ENCODE measurements at places on chromosomes 5 and 9.

DNA sequence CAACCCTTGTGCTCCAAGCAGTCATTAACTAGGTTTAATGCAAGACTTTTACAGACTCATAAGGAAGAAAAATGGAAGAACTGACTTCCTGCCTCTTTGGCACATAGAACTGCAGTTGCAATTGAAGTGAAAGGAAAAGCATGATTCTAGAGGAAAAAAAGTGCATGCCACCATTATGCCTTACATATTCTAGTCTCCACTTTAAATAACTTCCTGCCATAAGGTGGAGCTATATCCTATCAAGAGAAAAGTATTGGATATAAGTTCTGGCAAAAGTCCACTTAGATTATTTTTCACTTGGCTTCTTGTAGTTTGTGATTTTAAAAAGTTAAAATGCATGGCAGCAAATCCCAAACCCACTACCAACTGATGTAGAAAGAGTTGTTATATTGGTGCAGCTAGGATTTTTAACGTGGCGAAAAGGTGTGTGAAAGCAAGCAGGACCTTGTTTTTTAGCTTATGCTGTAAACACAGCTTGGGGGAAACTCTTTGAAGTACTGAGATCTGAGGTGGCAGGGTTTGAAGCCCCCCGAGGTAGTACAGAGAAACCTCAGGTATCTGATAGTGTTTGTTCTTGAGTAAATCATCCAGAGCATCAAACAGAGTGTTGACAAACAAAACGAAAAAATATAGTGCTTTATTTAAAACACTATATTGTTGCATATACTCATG is 117.9 kb downstream of the ANXA1 start:
- DNase-seq = peak; percentile 3

- DNase-seq = no peak
Measured at GRCh38 chr5:163165277-163165676, 272.1 kb upstream of the CCNG1 start.

DNA sequence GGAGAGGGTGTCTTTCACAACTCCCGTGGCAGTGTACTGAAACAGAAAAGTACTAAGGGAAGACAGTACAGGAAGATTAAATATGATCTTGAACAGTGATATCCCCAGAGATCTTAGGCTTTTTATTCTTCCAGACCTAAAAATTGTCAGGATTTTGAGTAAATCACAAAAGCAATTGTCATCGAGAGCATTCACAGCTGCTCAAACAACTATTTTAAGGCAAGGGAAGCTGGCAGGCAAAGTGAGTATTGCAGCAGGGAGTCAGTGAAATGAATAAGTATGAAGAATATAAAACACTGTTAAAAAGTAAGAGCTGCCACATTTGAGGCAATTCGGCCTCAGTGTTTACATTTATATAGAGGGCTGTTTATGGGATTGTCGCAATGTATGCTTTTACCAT is 479.0 kb downstream of the CAAP1 start:
- no peak for DNase-seq

DNA sequence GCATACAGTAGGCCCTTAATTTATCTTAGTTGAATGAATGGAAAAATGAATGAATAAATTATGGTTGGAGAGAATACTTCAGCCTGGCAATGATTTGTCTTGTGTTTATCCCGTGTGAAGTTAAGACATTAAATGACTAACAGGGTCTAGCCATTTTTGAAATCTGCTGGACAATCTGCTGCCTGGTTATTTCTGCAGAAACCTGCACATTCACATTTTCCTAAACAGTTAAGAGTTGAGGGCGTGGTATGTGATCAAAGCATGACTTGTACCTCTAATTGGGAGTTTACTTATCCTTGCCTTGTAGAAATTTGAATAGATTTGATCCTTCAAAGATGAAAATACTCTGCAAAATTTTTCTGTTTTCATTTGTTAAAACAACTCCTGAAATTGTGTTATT is 34.6 kb upstream of the NDFIP1 start:
- DNase-seq = no peak

DNA sequence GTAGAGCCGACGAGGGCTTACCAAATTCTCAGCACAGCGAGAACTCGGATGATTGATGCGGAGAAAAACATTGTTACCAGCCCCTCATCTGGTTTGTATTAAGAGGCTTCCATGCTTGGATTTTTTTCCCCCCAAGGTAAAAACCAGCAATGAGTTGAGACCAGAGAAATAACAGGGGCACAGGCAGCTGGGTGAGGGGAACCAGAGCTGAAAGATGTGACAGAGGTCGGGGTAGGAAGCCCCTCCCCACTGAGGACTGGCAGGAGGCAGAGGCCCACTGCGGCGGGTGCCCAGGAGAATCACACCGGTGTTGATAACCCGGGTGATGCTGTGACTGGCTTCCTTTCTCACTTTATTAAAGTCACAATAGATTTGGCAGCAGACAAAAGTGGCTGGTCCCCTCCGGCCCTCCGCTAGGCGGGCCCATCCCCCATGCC is 116.5 kb upstream of the PHYKPL start:
- DNase-seq = no peak

DNA sequence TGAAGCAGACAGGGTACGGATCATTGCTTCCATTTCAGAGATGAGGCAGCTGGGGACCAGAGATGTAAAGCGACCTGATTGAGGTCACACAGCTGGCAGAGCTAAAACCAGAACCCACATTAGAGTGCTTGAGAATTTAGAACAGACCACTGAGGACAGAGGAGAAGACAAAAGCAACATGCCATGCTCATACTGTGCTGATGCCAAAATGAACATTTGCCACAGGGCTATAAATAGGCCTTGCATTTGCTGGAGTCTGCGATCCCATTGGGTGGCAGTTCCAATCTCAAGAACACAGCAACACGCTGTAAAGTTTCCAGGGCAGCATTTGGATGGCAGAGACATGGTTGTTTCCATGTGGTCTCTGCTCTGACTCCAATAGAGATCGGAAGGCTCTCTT is 222.4 kb upstream of the TBC1D2 start:
- no peak for DNase-seq

DNA sequence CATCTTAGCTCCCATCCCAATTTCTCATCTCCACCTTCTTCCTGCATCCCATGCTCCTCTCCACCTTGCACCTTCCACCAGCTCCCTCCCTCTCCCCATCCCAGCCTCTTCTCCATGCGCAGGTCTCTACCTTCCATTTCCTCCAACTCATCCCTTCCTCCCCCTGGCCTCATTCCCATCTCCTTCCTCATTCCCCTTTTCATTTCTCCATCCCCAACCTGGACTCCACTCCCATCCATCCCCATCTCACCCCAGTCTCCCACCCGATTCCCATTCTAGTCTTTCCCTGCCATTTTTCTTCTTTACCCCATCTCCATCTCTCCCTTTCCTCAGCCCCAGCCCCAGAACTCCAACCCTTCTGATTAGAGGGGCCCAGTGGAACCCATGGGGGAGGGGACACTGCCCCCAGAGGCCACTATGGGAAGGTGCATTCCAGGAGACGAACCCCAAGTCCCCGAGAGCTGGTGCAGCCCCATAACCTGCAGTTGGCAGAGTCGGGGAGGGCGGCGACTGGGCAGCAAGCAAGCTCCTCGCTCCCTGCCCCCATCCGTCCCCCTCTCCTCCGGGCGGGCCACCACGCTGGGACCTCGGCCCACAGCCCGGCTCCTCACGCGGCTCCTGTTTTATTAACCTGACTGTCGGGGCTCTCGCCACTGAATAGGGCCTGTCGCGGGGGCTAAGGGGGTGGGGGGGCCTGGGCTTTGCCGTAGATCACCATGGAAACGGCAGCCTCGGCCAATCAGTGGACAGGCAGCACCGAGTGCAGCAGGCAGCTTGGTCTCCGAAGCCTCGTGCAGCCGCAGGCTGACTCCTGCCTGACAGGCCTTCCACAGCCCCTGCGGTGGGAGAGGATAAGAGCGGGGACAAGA is 66.7 kb downstream of the PCDH1 start:
- peak; percentile 55 for DNase-seq

- DNase-seq = peak; percentile 51
Measured at GRCh38 chr9:120985819-120986222, 59.2 kb upstream of the TRAF1 start.

- DNase-seq = no peak
Measured at GRCh38 chr5:135885031-135885430, 10.6 kb downstream of the IL9 start.

- no peak for DNase-seq
Measured at GRCh38 chr5:13350767-13351166, 593.7 kb downstream of the DNAH5 start.

DNA sequence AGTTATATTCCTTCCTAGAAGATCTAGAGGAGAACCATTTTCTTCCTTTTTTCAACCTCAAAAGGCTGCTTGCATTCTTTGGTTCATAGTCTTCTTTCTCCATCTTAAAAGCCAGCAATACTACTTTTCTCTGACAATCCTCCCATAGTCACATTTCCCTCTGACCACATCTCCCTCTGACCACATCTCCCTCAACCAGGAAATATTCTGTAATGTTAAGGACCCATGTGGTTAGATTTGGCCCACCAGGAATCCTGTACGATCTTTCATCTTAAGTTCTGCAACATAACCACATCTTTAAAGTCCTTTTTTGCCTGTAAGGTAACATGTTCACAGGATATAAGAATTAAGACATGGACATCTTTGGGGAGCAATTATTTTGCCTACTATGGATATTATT is 179.4 kb upstream of the SPEF2 start:
- DNase-seq = no peak

GRCh38 chr9:133527444-133527920 is 2.7 kb upstream of the MYMK start:
- DNase-seq = no peak

DNA sequence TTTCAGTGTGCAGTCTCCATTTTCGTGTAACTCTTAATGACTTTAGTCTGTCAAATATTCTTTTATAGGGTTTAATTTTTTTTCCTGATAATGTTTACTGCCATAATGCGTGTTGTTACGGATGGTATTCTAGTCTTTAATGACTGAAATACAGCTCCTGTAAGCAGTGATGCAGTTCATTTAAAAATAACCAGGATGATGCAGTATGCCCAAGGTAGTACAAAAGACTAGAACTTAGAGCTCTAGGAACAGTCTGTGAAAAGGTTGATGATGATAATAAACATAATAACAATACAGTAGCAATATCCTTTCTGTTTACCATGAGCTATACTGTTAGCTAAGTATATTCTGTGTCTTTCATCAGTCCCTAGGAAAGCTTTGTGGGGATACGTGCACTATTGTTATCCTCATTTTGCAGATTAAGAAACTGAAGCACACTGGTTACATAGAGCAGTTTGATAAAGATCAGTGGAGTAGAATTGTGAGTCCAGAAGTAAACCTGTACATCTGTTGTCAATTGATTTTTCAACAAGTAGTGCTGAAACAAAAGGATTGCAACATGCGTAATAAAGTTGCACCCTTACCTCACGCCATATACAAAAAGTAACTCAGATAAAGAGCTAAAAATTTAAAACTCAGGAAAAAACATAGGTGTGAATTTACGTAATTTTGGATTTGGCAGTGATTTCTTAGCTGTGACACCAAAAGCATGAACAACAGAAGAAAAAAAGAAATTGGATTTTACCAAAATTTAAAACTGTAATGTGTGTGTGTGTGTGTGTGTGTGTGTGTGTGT is 64.5 kb downstream of the MTREX start:
- no peak for DNase-seq

DNA sequence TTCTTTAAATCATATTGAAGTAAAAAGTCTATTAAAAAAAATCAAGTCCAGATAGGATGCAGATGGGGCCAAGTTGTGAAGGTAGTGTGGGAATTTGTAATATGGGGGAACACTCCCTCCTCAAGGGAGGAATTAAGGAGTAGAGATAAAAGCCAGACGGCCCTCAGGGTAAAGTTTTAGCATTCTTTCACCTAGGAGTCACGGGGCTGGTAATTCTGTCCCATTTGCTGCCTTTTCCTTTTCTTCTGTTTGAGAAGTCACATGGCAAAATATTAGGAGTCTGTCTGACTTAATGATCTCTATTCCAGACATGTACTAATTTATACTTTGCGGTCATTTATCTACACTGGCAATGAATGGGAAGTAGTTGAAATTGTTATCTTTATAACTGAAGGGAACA is 61.9 kb downstream of the SNX24 start:
- DNase-seq = no peak

GRCh38 chr9:130668659-130669058 is 4.3 kb downstream of the PRDM12 start:
- DNase-seq = no peak

- no peak for DNase-seq
Measured at GRCh38 chr5:31359839-31360238, 166.4 kb downstream of the CDH6 start.

- no peak for DNase-seq
Measured at GRCh38 chr9:125617087-125617486, 89.9 kb downstream of the MAPKAP1 start.

GRCh38 chr9:89799221-89799620 is 194.4 kb downstream of the GADD45G start:
- DNase-seq = no peak

DNA sequence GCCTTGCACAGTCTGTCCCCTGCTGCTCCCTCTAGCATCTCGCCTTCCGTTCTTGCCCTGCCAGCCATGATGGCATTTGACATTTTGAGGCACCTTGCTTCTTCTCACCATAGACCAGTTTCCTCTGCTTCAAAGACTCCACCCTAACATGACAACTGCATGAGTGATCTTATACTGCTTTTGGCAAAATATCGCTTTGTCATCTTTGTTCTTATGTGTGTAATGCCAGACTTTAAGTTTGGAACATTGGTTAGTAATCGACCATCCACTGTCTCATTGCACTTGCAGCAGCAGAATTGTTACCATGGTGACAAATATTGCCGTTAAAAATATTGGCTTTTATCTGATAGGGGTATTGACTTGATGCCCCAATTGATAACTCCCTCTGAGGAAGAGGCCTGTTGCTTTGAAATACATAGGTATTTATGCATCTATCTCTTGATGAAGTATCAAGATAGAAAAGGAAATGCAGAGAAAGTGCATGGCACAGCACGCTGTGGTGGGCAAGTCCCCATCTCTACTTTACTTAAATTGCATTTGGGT is 6.8 kb downstream of the GARIN3 start:
- DNase-seq = no peak

GRCh38 chr9:106531491-106531890 is 331.5 kb upstream of the ZNF462 start:
- no peak for DNase-seq

DNA sequence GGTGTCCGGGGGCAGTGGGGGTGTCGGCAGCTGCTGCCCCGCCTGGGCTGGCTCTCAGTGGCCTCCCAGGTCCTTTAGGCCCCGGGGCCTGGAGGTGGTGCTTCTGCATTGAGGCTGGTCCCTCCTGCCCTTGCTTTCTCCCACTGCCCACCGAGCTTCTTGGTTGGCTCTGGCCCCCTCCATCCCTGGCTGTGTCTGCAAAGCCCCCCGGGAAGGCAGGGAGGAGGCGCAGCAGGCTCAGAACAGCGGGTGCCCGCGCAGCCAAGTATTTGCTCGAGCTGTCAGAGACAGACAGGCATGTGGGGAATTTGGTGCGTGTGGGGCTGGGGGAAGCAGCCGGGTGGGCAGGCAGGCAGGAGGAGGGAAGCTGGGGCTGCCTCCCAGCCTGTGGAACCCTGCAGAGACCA is 11.5 kb downstream of the CXXC5 start:
- no peak for DNase-seq

GRCh38 chr5:18805376-18805775 is 1171.1 kb downstream of the TAF11L14 start:
- no peak for DNase-seq

GRCh38 chr5:151098768-151099121 is 17.9 kb upstream of the TNIP1 start:
- no peak for DNase-seq

GRCh38 chr5:568061-568781 is 43.9 kb upstream of the CEP72 start:
- no peak for DNase-seq

GRCh38 chr5:142618130-142618523 is 67.8 kb downstream of the FGF1 start:
- no peak for DNase-seq
